ENCODE measurements at places on chromosomes 4 and X.

GRCh38 chr4:90745176-90745575 is 618.0 kb downstream of the CCSER1 start:
- DNase-seq: no peak

GRCh38 chr4:104743215-104743653 is 248.5 kb upstream of the CXXC4 start:
- no peak for DNase-seq

DNA sequence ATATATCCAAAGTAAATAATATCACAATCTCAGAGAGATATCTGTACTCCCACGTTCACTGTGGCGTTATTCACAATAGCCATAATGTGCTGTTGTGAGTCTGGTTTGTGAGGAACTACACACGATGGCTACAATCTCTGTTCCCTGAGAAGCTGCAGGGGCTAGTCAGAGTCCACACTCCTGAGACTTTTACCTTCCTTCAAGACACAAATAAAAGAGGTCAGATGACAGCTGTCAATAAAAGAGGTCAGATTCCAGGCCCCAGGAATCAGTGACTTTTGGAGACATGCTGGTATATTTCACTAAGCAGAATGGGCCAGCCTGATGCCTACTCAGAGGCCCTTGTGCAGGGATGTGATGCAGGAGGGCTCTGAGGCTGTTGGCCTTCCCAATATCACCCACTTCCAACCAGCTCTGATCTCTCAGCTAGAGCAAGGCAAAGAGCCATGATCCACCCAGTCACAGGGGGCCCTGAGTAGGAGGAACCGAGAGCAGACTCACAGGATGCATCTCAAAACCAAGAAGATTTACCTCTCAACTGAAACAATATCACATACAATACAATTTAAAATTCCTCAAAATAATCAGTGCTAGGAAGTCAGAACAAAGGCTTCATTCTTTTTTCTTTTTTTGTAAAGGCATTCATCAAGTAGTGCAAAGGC is 13.8 kb downstream of the FRYL start:
- DNase-seq: no peak

GRCh38 chr4:40623707-40624106 is 6.0 kb downstream of the RBM47 start:
- DNase-seq: no peak

DNA sequence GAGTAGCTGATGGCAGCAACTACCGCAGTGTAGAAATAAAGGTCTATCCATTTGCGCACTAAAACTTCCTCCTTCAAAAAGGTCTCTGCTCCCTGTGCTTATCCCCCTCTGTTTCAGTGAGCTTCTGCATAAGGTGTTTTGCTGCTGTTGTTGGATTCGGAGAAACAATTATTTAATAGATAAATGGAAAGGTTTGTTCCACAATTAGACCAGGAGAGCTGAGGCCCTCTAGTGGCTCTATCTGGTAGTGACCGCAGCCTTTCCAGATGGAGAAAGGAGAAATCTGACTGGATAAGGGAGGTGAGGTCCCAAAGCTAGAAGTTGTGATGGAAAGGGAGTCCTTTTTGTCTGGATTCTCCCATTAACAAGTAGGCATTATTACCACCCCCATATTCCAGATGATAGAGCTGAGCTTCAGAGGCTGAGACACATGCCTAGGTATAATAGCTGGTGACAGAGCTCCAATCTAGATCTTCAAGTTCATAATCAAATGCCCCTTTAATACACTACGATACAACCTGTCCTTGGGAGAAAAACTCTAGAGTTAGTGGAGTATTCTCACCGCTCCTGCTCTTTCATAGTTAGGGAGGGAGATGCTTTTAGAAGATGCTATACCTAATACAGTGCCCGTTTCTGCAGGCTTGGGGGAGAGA is 5.1 kb upstream of the GABRQ start:
- peak; percentile 79 for DNase-seq

GRCh38 chrX:42524379-42524778 is 253.6 kb downstream of the PPP1R2C start:
- DNase-seq: no peak

- DNase-seq: no peak
Observed at GRCh38 chr4:124941267-124941666, 228.7 kb upstream of the ANKRD50 start.

DNA sequence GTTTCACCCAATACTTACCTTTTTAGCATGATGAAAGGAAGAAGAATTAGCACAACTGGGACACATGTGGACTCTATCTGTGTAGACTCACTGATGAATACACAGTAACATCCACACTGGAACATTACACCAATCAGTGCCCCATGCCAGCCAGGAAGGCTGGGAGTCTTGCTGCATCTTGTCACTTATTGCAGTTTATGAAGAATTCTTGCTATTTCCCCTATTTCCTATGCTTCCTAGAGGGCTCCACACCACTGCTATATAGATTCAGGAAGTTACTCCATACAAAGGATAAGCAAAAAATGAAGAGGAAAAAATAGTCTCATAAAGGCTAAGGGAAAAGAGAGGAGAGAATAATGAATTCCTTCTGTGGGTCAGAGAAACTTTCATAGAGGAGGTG is 201.0 kb downstream of the CAMK2D start:
- no peak for DNase-seq
